Mammary microvascular endothelial cell (primary cell): ENCODE measurements at places on chromosomes 12 and 14. TPM values are rescaled to one million over a fixed set of nuclear protein-coding genes. Genes with fewer than 3 reads are reported as not detected.

The TAS2R19 gene
- total RNA-seq: 0.39 and 0.53 TPM in 2 replicates

The PFDN5 gene
- total RNA-seq: 384 and 454 TPM in 2 replicates

The CCDC175 gene
- not detected in 2 replicates for total RNA-seq

The EPS8 gene
- 6.3 and 7.9 TPM in 2 replicates for total RNA-seq

The COX8C gene
- total RNA-seq: not detected in 2 replicates

The PLEK2 gene
- total RNA-seq: 28.0 and 29.5 TPM in 2 replicates

The BCL2L2 gene
- total RNA-seq: 7.7 and 11.4 TPM in 2 replicates
